Stimulated activated CD8-positive, alpha-beta memory T cell treated with anti-CD3 and anti-CD28 coated beads, Interleukin-4, amount 100 ng/mL, for 1 hour (primary cell): ENCODE measurements at places on chromosomes 5 and 9.

GRCh38 chr5:123422433-123423277 is 548 bp downstream of the CEP120 start:
- no peak for DNase-seq

- no peak for DNase-seq
Observed at GRCh38 chr9:132161743-132162184, at the start of gene NTNG2. Gene NTNG2, plus strand, starts transcription at chr9:132162058. Its CDS starts 4,774 bp downstream, at chr9:132166832.

GRCh38 chr9:118023644-118024043 is 319.4 kb downstream of the TLR4 start:
- no peak for DNase-seq

DNA sequence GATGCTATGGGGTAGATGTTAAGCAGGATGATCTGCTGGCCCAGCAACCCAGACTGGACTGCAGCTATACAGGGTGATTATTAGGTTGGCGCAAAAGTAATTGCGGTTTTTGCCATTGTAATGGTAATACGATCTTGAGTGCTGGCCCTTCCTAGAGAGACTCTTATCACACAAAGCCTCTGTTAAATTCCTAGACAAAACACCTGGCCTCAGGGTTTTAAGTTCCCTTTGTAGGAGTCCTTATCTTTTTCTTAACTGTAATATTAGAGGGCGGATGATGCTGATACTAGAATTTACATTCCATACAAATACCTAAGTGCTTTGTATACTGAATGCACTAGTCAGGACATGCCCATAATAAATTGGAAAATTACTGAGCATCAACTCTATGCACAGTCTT is 222.2 kb downstream of the NDUFS4 start:
- no peak for DNase-seq

DNA sequence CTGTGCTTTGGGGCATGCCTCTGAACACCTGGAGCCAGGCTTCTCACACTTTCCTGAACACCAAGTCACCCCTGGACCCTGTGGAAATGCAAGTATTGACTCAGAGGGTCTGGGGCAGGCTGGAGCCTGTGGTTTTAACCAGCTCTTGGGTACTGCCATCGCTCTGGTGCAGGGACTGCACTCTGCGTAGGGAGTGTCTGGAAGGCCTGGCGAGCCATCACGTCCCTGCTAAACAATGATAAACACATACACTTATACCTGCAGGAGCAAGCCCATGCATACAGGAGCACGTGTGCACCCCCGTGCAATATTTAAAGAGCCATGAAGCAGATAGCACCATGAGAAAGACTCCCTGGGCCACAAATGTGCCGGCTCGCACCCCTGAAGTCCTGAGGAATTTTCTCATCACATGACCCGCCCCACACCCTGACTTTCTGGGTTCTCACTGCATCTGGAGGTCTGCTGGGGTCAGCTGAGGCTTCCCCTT is 267.7 kb downstream of the GADD45G start:
- DNase-seq: no peak
